Small intestine (tissue), 16 donors: ENCODE measurements at places on chromosomes 6 and 20.

- no peak for DNase-seq
These were observed 9.5 kb downstream of the SIRPG start for GRCh38 chr20:1648101-1648500.

- DNase-seq = no peak
These were observed 199.8 kb upstream of the POU3F2 start for GRCh38 chr6:98634569-98634968.

GRCh38 chr6:126075335-126076071 is 89.2 kb downstream of the TRMT11 start:
- no peak for DNase-seq

DNA sequence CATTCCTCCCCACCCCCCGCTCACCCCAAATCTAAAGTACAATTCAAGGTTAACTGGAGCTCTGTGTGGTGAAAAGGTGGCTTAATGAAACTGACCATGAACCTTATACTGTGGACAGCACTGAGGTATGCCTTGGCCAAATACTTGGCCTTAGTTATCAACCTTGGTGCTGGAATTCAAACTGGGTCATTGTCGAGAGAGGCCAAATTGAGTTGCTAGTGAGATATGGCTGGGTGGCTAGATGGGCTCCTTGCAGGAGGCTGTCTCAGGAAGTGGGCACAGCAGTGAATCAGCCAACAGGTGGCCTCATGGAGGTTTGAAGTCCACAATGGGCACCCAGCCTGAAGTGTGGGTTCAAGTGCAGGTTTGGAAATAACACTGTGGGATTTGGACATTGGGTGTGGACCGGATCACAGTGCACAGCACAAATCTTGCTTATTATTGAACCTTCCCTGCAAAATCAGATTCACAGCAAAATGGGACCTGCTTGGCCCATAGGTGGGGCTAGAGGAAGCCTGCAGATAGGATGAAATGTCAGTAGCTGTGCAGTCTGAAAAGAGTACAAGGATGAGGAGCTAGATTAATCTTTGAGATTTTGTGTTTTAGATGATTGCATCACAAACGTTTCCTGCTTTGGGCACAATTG is 5.6 kb upstream of the BTBD3 start:
- peak; percentile 22 for DNase-seq

DNA sequence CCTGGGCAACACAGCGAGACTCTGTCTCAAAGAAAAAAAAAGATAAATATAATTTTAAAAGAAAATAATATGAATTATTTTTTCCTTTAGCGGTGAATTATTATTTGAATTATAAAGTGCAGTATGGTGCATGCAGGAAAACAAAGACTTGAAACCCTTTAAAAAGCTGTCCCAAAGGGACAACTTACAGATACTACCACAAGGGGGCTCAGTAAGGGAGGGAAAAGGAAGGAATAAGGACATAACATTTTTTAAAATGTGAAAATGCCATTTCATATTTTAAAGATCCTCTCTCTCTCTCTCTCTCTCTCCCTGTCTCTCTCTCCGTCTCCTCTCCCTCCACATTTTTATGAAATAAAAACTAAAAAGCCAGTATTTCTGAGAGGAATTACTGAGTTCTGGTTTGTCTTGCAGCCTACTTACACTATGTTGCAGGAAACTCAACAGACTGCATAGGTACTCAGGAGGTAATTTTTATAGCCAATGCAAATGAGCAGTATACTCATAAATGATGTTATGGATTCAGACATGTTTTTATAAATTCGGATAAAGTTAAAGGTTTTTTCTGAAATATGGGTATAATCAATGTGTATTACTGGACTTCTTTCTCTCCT is 455.0 kb upstream of the GJE1 start:
- DNase-seq = peak; percentile 11

GRCh38 chr6:21188505-21189223 is 404.9 kb upstream of the SOX4 start:
- DNase-seq = no peak

GRCh38 chr6:154440022-154440421 is 70.5 kb downstream of the CNKSR3 start:
- peak; percentile 11 for DNase-seq

DNA sequence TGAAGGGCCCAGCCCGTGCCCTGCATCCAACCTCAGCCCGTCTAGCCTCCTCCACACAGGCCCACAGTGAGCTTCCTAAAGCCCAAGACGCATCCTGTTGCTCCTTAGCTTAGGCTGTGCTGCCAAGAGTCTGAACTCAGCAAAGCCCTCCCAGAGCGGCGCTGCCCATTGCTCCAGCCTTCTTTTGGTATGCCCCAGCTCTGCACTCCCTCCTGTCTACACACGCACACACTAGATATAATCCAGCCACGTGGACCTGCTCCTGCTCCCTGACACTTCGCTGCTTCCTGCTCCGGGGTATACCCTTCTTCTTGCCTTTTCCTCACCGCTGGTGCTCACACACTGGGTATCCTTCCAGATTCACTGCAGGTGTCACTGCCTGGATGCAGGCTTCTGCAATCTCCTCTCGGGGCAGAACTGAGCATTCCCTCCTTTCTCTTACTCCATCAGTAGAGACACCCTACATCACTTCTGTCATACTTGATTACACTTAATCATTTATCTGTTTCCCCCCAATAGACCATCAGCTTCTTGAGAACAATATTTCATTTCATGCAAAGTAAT is 23.8 kb downstream of the GABRR2 start:
- DNase-seq = no peak

DNA sequence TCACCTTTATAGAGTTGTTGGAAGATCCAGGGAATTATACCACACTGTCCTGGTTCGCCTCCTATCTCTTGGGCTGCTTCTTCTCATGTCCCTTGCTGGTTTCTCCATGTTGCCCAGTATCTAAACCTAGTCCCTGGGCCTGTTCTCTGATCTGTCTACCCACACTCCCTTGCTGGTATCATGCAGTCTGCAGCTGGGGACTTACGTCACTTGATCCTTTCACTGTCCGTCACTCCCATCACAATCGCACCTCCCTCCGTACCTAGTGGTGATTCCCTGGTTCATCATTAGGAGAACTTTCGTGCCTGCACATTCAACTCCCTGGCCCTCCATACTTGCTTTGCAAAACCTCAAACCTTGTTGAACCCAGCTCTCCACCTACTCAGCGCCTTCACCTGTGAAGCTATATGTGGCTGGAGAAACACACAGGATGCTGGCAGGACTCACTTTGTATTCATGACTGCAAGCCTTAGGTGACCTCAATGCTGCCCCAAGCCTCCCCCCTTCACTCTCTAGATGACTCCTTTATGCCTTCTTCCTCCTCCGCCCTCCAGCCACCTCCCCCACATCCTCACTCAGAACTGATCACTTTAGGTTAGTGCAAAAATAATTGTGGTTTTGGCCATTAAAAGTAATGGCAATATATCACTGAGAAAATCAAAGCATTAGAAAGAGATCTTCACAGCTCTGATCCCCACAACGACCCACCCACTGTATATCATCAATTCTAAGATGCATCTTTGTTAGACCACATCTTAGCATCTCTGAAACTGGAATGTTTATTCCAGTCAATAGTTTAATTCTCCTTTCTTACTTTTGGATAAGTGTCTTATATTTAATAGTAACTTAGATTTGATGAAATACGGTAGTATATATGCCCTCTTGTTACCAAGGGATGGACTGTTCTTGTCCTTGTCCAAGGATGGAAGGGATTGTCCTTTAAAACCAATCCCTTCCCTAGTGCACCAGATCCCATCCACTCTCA is 26.4 kb downstream of the GDAP1L1 start:
- DNase-seq = no peak

GRCh38 chr6:40922281-40922680 is 116.7 kb downstream of the UNC5CL start:
- no peak for DNase-seq

DNA sequence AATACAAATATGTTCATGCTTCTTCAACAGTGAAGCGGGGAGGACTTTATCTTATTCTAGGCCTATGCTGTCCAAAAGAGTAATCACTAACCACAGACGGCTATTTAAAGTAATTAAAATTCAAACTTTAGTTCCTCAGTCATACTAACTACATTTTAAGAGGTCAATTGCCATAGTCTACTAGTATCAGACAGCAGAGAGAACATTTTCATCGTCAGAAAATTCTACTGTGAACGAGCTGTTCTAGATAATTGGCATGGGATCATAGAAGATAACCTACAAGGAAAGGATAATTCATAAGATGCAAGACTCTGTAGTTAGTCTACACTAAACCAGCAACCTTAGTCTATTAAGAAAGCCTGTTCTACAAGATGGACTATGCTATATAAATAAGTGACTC is 44.4 kb downstream of the PRKN start:
- DNase-seq = peak; percentile 24

DNA sequence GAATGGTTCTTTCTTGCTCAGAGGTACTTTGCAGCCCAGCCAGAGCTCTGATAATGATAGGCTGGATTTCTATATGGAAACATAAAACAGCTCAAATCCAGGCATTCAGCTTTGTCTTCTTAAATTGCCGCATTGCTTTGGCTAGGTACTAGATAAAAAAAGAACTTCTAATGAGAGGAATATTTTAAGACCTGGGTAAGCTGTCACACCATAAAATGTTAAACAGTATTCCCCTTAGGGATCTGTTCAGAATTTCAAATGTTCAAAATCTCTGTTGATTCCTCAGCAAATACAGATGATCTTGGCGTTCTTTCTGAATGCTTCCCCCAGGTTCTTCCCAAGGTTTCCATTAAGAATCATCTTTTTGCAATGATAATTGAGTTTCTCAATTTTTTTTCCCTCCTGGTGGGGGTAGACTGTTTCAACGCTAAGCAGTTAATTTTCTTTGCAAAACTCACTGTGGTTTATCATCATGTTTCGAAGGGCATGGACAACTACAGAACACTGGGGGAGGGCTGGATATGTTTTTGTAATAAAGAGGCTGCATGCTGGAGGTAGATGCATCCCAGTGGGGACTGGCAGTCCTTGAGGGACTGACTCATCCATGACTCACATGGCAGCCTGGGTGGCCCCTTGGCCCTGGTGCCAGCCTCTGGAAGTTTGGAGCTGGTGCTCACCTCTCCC is 31.0 kb downstream of the TIAM2 start:
- peak; percentile 49 for DNase-seq

DNA sequence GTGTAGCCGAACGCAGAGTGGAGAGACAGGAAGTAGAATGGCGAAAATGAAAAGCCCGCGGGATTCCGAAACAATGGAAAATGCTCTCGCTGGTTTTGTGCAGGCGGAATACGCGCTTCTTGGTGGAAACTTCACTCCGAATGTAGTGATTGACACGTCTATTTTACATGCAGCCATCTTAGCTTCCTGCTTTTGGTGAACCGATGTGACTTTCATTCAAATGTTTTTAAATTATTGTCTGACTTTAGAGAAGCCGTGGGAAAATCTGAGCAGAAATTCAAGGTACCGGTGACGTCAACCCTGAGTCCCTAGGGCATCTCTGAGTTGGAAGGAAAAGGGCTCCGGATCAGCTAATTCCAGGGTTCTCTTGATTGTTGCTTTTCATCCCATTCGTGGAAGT is 11.4 kb downstream of the GPX5 start:
- DNase-seq = peak; percentile 14

GRCh38 chr6:149169761-149170511 is 147.6 kb upstream of the TAB2 start:
- no peak for DNase-seq
